ENCODE measurements at places on chromosomes 3 and 15.

DNA sequence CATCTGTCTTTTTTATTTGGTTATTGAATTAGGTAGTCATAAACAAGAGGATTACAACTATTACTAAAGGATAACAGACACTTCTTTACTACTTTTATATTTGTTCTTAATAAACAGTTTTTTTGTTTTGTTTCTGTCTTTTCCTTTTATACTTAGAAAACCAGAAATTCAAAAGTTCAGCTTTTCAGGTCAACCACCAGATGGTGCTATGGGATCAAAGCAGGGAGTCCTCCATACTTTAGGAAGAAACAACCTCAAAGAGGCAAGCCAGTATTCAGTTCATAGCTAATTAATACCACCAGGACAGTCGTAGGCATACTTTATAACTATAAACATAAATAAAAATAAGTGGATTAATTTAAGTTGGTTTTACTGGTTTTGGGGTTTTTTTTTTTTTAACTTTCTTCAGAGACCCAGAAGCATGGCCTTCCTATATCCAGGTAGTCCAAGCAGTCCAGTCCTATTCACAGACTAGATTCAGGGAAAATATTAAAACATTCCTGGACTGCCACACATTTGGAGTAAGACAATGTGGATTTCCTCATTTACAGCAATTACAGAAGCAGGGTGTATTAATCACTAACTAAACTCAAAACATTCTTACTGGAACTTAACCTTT is 16.0 kb upstream of the EID1 start:
- DNase-seq = no peak

DNA sequence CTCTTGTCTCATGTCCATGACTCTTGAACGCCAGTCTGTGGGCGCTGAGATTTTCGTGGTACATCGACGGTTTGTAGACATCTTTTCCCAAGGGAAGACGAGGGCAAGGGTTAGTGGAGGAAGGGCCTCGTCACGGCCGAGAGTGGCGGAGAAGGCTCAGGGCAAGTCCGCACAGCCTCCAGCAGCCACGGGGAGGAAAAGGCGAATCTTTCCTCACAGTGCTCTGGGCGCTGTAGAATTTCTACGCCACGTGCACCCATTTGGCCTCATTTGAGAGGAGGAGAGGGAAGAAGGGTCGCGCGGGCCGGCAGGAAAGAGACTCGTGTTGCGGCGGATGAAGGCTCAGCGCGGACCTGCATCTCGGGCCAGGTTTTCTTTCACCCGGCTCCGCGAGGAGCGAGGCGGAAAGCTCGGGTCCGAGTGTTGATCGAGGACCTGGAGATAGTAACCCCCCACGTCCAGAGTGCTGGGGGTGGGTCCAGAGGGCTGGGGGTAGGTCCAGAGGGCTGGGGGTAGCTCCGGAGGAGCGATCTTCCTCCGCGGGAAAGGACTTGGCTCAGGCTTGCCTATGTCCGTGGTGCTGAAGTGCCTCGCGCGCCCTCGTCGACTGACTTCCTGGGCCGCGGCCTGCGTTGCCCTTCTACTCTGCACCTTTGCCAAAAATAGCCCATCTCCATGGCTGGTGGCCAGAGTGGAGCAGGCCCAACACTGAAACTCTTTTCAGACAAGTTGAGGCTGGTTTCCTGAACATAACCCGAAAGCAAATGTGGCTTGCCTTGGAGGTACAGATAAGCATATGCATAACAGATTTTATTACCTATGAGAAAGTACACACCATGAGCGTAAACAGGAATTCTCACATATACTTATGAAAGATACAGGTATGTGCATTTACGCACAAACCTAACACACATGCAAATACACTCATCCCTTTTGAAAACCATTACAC is 1.1 kb downstream of the SLC35G2 start:
- peak; percentile 6 for DNase-seq

DNA sequence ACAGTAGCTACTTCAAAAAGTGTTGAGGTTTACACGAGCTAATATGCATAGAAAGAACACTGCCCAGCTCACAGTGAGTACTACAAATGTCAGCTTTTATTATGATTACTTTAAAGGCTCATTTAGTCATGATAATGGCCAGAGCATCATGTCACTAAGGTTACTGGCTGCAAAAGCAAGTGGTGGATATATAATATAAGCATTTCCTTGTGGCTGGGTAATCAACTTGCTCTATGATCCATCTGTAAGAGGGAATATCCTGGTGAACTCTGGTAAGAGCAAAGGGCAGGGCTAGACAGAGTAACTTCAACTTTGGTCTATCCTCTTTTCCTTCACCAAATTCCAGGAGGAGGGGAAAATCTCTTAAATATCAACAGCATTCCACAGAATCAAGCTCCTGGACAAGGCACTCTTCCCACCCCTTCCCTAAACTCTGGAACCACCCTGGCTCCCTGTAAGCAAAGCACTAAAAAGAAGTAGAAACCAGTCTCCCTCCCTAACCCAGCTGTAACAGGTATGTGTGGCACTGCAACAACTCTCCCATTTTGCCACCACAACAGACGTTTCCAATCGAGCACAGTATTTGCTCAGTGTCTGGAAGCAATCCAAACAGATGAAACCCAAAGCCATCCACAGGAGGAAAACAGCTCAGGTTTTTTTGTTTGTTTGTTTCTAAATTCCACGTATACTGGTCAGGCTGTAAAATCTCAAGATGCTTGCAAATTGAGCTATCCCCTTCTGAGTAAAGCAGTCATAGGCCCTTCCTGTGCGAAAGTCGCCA is 13.4 kb downstream of the B4GALT4 start:
- DNase-seq = no peak

GRCh38 chr3:164533275-164533674 is 545.0 kb downstream of the SI start:
- no peak for DNase-seq

DNA sequence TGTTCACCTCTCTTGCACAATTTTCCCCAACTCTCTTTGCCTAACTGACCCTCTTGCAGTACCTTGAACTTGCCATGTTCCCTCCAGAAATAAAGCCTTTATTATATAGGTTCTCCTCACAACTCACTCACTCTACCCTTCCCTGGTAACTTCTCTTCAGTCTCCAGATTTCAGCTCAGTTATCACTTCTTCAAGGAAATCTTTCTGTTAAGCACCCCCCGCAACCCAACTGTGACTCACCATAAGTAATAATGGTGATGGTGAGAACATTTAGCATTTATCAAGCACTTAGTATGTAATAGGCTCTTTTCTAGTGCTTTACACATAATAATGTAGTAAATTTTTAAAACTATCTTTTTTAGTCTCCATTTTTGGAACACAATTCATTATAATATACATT is 8.1 kb upstream of the OR5K1 start:
- no peak for DNase-seq

DNA sequence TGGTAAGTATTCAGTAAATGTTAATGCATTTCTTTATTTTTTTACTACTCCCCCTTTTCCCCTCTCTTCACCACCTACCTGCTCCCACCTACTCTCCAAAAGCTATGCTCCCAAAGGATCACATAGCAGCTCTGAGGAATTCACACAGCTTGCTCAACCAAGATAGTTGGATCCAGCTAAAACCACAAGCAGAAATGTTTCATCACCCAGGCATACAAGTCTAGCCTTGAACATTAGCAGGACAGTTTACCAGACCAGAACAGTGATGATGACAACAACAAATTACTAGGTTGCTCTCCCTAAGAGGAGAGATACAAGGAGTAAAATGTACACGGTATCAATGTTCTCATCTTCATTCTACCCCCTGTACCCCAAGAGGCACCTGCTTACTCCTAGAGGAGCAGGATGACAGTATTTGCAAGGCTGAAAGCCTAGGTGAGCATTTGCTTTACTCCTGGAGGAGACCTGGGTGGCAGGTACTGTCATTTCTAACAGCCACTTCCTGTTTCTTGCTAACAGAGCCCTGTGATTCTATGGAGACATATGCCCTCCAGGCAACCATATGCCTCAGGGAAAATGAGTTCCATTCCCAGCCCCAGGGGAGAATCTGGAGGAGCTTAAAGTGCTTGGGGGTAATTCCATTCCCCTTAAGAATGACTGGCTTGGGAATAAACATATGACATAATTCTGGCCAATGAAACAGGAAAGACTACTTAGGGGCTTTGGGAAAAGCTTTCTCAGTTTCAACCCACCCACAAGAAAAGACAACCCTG is 237.5 kb downstream of the NTRK3 start:
- no peak for DNase-seq

GRCh38 chr15:82106679-82107078 is 60.9 kb upstream of the MEX3B start:
- DNase-seq = no peak

DNA sequence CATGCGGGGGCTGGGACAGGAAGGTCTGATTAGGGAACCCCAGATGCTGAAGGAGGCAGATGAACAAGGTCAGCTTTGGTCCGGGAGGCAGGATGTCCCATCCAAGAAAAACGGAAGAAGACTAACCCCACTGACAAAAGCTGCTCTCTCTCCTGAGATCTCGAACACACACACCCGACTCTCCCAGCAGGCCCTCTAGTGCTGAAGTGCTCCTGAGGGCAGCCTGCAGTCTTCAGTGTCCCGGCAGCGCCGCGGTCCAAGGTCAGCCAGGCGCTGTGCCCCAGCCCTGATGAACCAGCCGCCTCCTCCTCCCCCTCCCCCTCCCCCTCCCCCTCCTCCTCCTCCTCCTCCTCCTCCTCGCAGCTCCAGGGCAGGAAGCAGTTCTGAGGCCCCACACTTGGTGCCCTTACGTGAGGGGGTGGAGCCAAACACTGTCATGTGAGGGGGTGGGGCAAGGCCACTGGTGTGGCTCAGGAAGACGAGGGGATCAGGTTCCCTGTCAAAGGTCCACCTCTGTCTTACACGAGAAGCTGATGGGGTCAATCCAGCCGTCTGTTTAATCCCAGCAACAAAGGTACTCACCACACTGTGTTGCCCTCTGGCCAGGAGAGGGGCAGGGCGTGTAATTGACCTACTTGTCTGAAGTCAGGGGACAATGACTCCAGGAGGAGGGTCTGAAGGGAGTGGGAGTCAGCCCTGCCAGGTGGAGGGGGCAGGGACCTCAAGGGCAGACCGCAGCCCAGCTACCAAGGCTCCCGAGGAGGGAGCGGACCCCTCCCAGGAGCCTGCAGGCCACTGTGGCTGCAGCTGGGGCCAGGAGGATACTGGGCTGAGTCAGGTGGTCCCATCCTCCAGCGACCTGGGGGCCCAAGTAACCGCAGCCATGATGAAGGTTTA is 34.3 kb downstream of the PRR23E start:
- DNase-seq = no peak

- DNase-seq = no peak
Measured at GRCh38 chr15:74847432-74847831, 4.5 kb upstream of the ULK3 start.

DNA sequence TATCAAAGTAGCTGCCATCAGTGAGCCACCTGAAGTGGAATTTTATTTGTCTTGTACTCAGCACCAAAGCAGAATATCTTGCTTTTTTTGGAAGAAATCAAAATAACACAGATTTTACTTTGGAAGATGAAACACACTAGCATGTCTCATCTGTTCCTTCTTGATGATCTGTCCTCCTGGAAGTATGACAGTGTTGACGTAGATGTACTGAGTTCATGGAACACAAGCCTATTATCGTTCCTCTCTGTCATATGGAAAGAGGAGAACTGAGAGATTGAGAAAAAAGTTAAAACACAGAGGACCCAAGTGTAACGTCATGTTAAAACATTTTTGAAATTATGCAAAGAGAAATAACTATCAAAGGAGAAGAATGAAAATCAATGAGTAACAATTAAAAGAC is 340.2 kb downstream of the ROBO2 start:
- DNase-seq = no peak

DNA sequence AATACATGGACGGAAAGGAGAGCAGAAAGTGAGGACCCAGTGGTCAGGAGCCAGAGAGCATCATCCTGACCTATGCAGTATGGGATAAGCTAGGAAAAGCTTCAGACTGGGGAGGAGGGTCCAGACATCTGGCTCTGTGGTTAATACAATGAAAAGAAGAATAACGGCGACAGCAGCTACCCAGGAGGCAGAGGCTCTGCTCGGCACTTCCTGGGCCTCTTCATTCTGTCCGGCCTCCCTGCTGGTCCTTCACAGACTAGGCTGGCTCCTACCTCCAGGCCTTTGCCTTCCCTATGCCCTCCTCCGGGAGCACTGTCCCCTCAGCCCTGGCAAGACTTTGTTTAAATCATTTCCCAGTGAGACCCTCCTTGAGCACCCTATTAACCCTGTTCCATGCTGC is 58.9 kb upstream of the WNT5A start:
- no peak for DNase-seq

- no peak for DNase-seq
Measured at GRCh38 chr15:64720188-64720587, 55.2 kb downstream of the RBPMS2 start.

DNA sequence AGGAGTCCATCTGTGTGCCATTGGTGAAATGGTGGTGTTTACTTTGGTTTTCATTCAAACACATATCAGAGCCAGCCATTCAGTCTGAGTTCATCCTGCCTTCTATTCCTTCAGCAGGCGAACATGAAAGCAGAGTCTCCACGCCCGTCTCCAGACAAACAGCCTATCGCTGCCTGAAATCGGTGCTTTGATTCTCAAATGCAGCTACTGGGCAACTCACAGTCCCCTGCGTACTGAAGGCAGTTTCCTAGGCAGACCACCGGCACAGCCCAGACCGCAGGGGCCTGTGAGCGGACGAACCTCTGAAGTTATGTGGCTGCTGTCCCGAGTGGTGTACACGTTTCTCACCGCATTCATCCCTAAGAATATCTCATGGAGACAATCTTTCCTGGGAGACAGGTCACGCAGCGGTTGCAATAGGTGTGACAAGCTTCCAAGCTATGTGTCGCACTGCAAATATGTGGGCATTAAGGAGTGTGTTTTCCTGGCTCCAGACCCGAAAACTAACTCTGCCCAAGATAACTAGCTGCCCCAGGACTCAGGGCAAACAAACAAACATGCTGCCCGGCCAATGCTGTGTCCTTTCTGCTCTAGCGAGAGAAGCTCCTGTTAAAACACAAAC is 16.9 kb upstream of the RYR3 start:
- DNase-seq = no peak

DNA sequence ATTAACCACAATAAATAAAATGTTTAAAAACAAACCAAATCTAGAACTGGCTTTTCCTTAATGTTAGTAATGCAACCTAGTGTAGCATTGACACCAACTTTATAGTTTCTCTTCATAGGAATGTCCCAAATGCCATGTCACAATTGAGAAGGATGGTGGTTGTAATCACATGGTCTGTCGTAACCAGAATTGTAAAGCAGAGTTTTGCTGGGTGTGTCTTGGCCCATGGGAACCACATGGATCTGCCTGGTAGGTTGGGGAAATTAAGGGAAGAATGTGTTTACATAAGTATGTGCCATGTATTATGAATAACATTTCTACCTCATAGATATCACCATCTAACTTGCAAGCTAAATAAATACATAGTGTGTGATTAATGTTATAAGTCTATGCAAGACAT is 84.4 kb upstream of the GOLGA6B start:
- no peak for DNase-seq

DNA sequence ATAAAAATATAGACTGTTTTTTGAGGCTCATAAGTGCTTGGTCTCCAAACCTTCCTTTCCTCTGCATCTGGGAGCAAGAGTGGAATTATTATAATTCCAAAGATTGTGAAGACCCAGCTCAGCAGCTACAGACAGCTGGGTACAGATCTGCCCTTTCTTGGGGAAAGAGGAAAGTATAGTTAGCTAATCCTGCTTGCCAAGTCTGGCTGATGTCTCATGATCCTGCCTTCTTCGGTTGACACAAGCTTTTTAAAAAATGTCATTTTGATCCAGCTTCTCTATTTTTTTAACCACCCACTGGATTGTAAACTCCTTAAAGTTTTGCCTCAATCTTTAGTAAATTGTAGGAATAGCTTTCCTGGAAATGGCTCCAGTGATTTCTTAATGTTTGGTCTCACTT is 181.1 kb downstream of the LRTM1 start:
- DNase-seq = no peak

- no peak for DNase-seq
Measured at GRCh38 chr3:195003006-195003892, 267.7 kb downstream of the XXYLT1 start.
